ENCODE measurements at places on chromosomes 16 and 17. TPM values are rescaled to one million over a fixed set of nuclear protein-coding genes. Genes with fewer than 3 reads are reported as not detected.

Gene SERPINF2
- 2.4 TPM for polyA plus RNA-seq

Gene SAMD14
- 0.74 TPM for polyA plus RNA-seq

Gene MILR1
- 3.0 TPM for polyA plus RNA-seq

Gene SLC5A11
- 0.30 TPM for polyA plus RNA-seq

Gene TP53TG3C
- polyA plus RNA-seq: 0.45 TPM

Gene CBX8
- polyA plus RNA-seq: 11.0 TPM

Gene ARHGDIG
- 1.4 TPM for polyA plus RNA-seq

Gene KRT28
- polyA plus RNA-seq: not detected

Gene PLXDC1
- 0.22 TPM for polyA plus RNA-seq

Measured in A549 (cell line).